CD4-positive, alpha-beta memory T cell (primary cell): ENCODE measurements at places on chromosomes 2 and 18.
A peak's percentile ranks its signal among the peaks of the same experiment; 100 is the strongest.

- no peak overlapping the region for H3K27ac ChIP-seq
- no peaks in the 10 kb centered on the region for H3K36me3 ChIP-seq
- no peaks in the 10 kb centered on the region for H3K4me1 ChIP-seq
These were observed 42.1 kb downstream of the TGIF1 start for GRCh38 chr18:3491981-3492555.

- DNase-seq: peak; percentile 12
- H3K4me1 ChIP-seq: peaks cover 55% of the 10 kb centered on the region
- no peak overlapping the region for H3K27ac ChIP-seq
- H3K4me3 ChIP-seq: no peak overlapping the region
- H3K27me3 ChIP-seq: no peaks in the 10 kb centered on the region
- no peaks in the 10 kb centered on the region for H3K36me3 ChIP-seq
These were observed 53.0 kb downstream of the EPAS1 start for GRCh38 chr2:46350029-46350689.

- no peak for DNase-seq
- H3K4me3 ChIP-seq: no peak overlapping the region
- no peaks in the 10 kb centered on the region for H3K27me3 ChIP-seq
- H3K36me3 ChIP-seq: no peaks in the 10 kb centered on the region
These were observed 202.4 kb downstream of the ETAA1 start for GRCh38 chr2:67599561-67599960.

DNA sequence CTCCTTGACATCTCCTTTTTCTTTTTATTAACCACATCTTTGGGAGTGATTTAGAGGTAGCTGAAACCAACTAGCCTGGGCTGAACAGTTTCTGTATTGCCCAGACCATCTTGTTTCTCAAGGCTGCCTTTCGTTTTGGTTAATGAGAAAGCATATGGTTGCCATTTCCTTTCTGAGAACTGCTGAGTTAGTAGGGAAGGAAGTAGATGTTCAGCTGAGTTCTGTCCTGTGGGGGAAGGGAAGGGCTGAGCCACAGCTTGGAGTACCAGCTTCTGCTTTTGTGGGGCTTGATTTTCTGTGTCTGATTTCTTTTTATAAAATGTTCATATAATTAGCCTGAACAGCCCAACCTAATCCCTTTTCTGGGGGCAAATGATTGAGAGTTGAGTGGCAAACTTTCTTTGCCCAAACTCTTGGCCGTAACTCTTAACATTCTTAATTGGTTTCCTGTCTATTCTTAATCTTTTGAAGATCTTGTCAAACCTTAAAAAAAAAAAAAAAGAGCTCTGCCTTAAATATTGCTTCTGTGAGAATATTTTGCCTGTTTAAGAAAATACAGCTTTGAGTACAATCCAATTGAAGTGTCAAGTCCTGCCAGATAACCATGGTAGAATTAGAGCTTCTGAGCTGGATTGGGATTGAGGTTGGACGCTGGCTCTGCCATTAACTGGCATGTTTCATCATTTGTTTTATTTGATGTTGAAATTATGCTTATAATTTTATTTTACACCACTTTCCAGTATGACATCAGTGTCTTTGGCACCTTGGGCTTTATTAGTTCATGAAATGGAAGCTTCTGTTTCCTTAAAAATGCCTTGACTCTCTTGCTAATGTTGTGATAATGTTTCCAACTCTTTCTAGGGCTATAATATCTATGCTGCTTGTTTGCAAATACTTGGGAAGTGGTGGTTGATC is 1.9 kb upstream of the NABP1 start:
- peak overlapping the region; percentile 93 for H3K27ac ChIP-seq
- H3K4me3 ChIP-seq: peak overlapping the region; percentile 97
- peaks cover 49% of the 10 kb centered on the region for H3K4me1 ChIP-seq
- DNase-seq: peak; percentile 81

- no peaks in the 10 kb centered on the region for H3K27me3 ChIP-seq
- DNase-seq: no peak
- no peaks in the 10 kb centered on the region for H3K4me1 ChIP-seq
- no peaks in the 10 kb centered on the region for H3K36me3 ChIP-seq
- H3K27ac ChIP-seq: no peak overlapping the region
These were observed 21.0 kb upstream of the L3MBTL4 start for GRCh38 chr18:6435731-6436130.

GRCh38 chr18:67954594-67954993 is 438.1 kb upstream of the DSEL start:
- DNase-seq: no peak
- H3K27me3 ChIP-seq: no peaks in the 10 kb centered on the region
- H3K4me1 ChIP-seq: no peaks in the 10 kb centered on the region
- H3K27ac ChIP-seq: no peak overlapping the region

DNA sequence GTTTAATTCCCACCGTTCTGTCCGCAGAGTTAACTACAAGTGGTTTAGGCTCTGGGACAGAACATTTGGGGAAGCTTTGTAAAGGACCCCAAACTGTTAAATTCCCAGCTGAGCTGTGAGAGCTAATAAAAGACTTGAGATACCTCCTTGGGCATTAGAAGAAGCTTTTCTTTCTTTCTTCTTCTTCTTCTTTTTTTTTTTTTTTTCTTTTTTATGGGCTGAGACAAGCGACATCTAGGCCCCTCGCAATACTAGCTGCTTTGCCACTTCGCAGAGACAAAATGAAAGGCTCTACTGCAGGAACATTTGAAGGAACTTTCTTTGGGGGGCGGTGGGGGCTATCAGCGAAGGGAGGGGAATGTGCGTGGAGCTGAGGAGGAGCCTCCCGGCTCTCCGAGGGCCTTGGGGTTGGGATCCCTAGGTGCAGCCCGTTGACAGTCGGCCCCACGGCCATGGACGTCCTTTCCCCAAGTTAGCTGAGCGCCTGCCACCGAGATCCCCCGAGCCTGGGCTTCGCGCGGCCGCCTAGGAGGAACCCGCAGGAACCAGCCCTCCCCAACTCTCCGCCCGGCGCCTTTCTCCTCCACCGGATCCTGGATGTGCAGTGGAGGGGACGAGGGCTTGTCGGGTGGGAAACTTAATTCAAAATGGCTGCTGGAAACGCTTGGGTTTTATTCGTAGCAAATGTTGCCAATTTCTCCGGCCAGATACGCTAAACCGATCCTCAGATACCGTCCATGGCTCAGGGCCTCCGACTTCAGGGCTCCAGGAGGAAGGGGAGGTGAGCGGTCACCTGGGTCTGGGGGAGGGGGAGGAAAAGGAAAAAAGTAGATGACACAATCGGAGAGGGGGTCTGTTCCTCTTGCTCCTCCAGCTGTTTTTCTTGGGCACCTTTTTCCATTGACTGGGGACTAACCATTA is 4.2 kb downstream of the MEIS1 start:
- H3K4me1 ChIP-seq: peaks cover 11% of the 10 kb centered on the region
- no peak for DNase-seq
- no peaks in the 10 kb centered on the region for H3K36me3 ChIP-seq
- H3K27ac ChIP-seq: no peak overlapping the region

- no peaks in the 10 kb centered on the region for H3K36me3 ChIP-seq
- no peak for DNase-seq
- no peaks in the 10 kb centered on the region for H3K27me3 ChIP-seq
- H3K4me3 ChIP-seq: no peak overlapping the region
- H3K4me1 ChIP-seq: no peaks in the 10 kb centered on the region
These were observed 20.9 kb upstream of the SMAD4 start for GRCh38 chr18:51009072-51009471.

DNA sequence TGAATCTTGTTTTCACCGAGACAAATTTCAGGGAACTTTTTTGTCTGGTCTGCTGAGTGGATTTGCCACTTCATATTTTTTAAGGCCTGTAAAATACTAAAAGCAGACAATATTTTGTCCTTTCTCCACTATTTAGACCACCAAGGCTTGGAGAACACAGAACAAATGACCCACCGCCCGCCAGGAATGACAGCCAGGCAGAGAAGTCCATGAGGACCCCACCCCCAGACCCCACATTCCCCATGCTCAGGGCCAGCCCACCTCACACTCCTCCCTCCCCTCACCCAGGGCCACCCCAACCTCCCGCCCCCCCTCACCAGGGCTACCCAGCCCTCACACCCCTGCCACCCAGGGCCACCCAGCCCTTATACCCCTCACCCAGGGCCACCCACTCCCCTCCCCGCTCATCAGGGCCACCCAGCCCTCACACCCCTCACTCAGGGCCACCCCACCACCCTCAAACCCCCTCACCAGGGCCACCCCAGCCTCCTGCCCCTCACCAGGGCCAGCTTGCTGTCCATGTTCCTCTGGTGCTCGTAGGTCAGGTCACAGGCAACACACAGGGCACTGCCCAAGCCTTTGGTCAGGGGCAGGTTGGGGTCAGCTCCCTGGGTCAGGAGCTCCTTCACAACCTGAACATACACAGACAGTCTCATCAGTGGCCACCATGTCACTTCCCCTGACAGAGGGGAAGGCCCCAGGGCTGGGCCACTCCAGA is 50.6 kb downstream of the ANKMY1 start:
- H3K36me3 ChIP-seq: no peaks in the 10 kb centered on the region
- H3K4me1 ChIP-seq: no peaks in the 10 kb centered on the region
- H3K27ac ChIP-seq: no peak overlapping the region
- no peak for DNase-seq
- H3K27me3 ChIP-seq: no peaks in the 10 kb centered on the region
- no peak overlapping the region for H3K4me3 ChIP-seq

DNA sequence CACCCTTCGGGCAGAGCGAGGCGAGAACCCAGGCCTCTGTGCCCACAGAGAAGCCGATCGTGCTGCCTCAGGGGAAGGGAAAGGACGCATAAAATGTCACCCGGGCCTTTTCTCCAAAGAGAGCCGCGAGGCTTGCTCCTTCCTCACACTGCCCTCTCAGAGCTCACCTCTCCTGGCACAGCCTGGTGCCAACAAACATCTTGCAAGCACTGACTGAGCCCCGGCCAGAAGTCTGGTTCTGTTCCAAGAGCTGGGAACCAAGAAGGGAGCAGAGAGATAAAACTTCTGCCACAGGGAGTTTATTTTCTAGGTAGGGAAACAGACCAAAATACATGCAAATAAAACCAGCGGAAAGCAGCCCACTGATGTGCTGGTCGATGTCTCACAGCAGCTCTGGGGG is 13.6 kb upstream of the ADI1 start:
- H3K27ac ChIP-seq: no peak overlapping the region
- H3K4me3 ChIP-seq: no peak overlapping the region
- no peak for DNase-seq
- no peaks in the 10 kb centered on the region for H3K36me3 ChIP-seq

DNA sequence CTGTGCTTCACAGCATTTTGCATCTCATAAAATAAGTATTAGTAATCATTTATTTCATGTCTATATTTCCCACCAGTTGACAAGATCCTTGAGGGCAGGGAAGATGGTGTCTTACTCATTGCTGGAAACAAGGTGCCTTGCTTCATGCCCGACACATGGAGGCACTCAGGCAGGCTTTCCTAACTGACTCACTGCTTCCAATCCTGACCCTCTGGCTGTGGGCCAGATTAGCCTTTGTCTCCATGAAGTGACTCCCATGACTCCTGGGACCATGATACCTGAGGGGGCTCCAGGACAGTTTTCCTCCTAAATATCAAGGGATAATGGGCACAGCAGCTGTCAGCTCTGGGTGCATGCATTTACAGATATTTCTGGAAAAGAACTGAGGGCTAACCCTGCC is 275.1 kb downstream of the AGPS start:
- no peaks in the 10 kb centered on the region for H3K4me1 ChIP-seq
- no peaks in the 10 kb centered on the region for H3K36me3 ChIP-seq
- no peaks in the 10 kb centered on the region for H3K27me3 ChIP-seq
- no peak for DNase-seq
- H3K4me3 ChIP-seq: no peak overlapping the region
- no peak overlapping the region for H3K27ac ChIP-seq

- H3K27me3 ChIP-seq: no peaks in the 10 kb centered on the region
- H3K4me3 ChIP-seq: no peak overlapping the region
- no peak for DNase-seq
- H3K36me3 ChIP-seq: no peaks in the 10 kb centered on the region
These were observed 162.6 kb upstream of the FN1 start for GRCh38 chr2:215598376-215598975.

GRCh38 chr2:85545780-85546240 is 6.8 kb downstream of the MAT2A start:
- peaks cover 22% of the 10 kb centered on the region for H3K4me1 ChIP-seq
- H3K27me3 ChIP-seq: no peaks in the 10 kb centered on the region
- DNase-seq: no peak
- no peak overlapping the region for H3K4me3 ChIP-seq
- H3K36me3 ChIP-seq: peaks cover 46% of the 10 kb centered on the region
- no peak overlapping the region for H3K27ac ChIP-seq

- no peaks in the 10 kb centered on the region for H3K36me3 ChIP-seq
- DNase-seq: no peak
- H3K27ac ChIP-seq: no peak overlapping the region
- no peak overlapping the region for H3K4me3 ChIP-seq
- H3K27me3 ChIP-seq: no peaks in the 10 kb centered on the region
These were observed 206.8 kb upstream of the TNP1 start for GRCh38 chr2:217066510-217067270.

DNA sequence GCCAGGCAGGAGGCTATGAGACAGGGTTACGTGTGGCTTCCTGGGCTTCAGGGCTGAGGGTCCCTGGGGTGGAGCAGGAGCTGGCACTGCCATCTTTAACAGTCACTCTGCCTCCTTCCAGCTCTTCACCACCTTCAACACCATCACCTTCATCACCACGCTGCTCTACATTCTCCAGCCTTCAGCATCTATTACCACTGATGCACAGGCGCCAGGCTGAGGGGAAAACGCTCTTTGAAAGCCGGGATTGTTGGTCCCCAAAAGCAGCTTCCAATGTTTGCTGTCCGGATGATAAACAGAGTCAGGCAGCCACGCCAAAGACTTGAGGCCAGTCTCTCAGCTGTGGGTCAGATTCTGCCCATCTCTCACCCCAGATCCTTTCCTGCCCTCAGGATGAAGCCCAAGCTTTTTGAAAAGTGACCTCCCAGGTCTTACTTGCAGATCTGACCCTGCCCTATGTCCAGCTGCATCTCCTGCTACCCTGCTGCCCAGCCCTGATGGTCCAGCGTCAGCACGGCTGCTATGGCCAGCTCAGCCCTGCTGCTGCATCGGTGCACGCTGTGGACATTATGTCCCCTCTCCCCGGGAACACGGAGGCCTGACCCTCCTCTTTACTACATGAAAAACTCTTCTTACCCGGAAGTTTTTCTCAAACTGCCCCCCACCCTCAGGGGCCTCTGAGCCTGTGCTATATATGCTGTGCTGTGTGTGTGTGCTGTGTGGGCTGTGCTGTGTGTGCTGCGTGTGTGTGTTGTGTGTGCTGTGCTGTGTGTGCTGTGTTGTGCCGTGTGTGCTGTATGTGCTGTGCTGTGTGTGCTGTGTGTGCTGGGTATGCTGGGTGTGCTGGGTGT is 31.2 kb upstream of the MAL start:
- H3K4me3 ChIP-seq: no peak overlapping the region
- H3K27me3 ChIP-seq: peaks cover 5% of the 10 kb centered on the region
- no peaks in the 10 kb centered on the region for H3K4me1 ChIP-seq
- no peak for DNase-seq
- H3K27ac ChIP-seq: no peak overlapping the region
- H3K36me3 ChIP-seq: no peaks in the 10 kb centered on the region

DNA sequence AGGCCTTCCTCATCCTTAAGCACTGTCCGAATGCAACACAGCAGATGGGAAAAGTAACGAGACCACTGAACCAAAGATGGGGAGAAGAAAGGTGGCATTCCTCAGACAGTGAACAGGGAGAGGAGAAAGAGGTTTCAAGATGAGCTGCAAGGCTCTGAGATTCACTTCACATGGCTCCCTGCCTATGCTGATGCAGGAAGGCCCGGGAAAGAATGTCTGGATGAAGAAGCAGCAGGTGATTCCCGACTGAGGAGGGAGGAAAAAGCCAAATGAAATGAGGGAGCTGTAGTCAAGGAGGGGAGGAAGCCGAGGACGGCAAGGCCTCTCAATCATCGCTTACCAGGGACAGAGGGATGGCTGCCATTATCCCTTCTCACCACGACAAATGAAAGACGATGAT is 98.5 kb upstream of the BOD1L2 start:
- no peaks in the 10 kb centered on the region for H3K36me3 ChIP-seq
- DNase-seq: no peak
- no peak overlapping the region for H3K27ac ChIP-seq
- H3K4me1 ChIP-seq: no peaks in the 10 kb centered on the region
- no peak overlapping the region for H3K4me3 ChIP-seq
